ENCODE measurements at places on chromosomes 3 and 15. TPM values are rescaled to one million over a fixed set of nuclear protein-coding genes. Genes with fewer than 3 reads are reported as not detected.

- H3K27ac ChIP-seq, result no peak overlapping the region
- no peak overlapping the region for H3K4me3 ChIP-seq
- no peaks in the 10 kb centered on the region for H3K4me1 ChIP-seq
Observed at GRCh38 chr3:5616873-5617272, 429.4 kb downstream of the EDEM1 start.

- no peaks in the 10 kb centered on the region for H3K4me1 ChIP-seq
- H3K27me3 ChIP-seq, result no peaks in the 10 kb centered on the region
- DNase-seq, result no peak
Observed at GRCh38 chr3:154510780-154511179, 80.8 kb upstream of the GPR149 start.

DNA sequence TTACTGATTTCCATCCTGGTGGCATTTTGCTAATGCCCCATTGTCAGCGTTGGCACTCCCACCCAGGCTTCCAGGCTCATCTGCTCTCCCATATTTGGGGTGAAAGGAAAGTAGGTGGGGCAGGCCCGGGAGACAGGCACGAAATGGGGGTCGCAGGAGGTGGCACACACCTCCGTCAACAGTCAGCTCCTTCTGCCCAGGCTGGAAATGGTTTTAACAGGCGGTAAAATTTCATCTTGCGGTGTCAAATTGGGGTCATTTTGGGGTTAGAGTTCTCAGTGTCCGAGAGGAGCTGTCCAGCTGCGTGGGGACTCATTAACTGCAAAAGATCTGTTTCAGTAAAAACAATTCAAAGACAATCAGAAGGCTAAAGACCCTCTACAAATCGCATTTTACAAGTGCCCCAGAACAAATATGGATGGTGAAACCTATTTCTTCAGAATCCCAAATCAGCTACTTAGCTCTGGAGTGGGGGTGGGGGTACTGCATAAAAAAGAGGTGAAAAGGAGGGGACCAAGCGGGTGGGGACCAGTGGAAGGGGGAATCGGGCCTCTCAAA is 4.2 kb upstream of the MEIS2 start:
- peaks cover 57% of the 10 kb centered on the region for H3K27me3 ChIP-seq
- no peak overlapping the region for H3K4me3 ChIP-seq
- H3K36me3 ChIP-seq, result peaks cover 27% of the 10 kb centered on the region
- peaks cover 19% of the 10 kb centered on the region for H3K4me1 ChIP-seq
- DNase-seq, result no peak
- H3K27ac ChIP-seq, result no peak overlapping the region

DNA sequence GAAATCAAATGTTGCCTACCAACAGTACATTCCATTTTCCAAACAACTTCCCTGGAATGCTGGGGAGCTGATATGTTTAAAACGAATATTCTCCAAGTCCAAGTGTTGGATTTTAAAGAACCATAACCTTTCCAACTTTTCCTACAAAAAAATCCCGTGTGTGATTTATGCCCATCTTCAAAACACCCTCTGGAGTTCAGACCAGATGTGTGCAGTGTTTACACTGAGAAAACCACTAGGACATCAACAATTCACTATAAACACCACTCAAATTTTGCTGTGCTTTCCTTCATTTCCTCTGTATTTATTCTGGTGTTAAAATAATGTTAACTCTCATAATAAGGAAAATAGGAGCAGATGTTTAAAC is 2.4 kb downstream of the VGLL4 start:
- DNase-seq, result no peak
- H3K27ac ChIP-seq, result peak overlapping the region; percentile 100
- peaks cover 34% of the 10 kb centered on the region for H3K4me1 ChIP-seq
- H3K36me3 ChIP-seq, result peaks cover 5% of the 10 kb centered on the region
- no peaks in the 10 kb centered on the region for H3K27me3 ChIP-seq

GRCh38 chr15:98549741-98550140 is 98.6 kb upstream of the IGF1R start:
- H3K36me3 ChIP-seq, result no peaks in the 10 kb centered on the region
- H3K27ac ChIP-seq, result no peak overlapping the region
- peaks cover 74% of the 10 kb centered on the region for H3K27me3 ChIP-seq
- DNase-seq, result no peak
- no peak overlapping the region for H3K4me3 ChIP-seq

DNA sequence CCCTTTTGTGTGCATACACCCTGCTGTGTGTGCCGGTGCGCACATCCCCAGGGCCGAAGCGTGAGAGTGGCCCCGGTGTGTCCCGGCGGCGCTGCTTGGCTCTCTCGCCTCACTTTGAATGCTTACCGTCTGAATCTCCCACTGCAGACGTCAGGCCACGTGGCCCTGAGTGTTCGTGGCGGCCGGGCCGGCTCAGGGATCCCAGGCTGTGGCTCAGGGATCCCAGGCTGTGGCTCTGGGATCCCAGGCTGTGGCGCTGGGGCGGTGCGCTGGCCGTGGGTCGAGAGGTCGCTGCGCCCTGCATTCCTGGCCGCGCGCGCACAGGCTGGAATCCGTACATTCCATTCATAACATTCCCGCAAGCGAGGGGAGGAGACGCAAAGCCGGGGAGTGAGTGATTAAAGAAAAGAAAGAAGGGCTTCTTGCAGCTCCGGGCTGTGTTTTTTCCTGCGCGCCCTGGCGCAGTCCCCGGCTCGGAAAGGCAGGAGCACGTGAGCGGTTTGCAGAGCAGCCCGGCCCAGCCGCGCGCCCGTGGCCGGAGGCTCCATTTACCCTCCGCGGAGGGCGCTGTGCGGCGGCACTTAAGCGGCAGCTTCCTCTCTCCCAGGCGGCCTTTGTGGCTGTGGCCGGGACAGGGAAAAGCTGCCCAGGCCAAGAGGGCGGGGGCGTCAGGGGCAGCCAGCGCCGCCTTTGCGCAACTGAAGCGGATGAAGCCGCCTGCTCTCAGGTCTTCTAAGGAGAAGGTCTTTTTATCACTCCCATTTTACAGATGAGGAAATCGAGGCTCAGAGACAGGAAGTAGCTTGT is 87.0 kb upstream of the ALDH1L1 start:
- H3K27me3 ChIP-seq, result peaks cover 18% of the 10 kb centered on the region
- no peak overlapping the region for H3K27ac ChIP-seq
- no peaks in the 10 kb centered on the region for H3K4me1 ChIP-seq
- DNase-seq, result no peak
- H3K4me3 ChIP-seq, result no peak overlapping the region

- peaks cover 16% of the 10 kb centered on the region for H3K4me1 ChIP-seq
- no peaks in the 10 kb centered on the region for H3K36me3 ChIP-seq
- DNase-seq, result no peak
- H3K27ac ChIP-seq, result no peak overlapping the region
- H3K4me3 ChIP-seq, result no peak overlapping the region
Observed at GRCh38 chr3:188058569-188059184, 95.3 kb upstream of the LPP start.

DNA sequence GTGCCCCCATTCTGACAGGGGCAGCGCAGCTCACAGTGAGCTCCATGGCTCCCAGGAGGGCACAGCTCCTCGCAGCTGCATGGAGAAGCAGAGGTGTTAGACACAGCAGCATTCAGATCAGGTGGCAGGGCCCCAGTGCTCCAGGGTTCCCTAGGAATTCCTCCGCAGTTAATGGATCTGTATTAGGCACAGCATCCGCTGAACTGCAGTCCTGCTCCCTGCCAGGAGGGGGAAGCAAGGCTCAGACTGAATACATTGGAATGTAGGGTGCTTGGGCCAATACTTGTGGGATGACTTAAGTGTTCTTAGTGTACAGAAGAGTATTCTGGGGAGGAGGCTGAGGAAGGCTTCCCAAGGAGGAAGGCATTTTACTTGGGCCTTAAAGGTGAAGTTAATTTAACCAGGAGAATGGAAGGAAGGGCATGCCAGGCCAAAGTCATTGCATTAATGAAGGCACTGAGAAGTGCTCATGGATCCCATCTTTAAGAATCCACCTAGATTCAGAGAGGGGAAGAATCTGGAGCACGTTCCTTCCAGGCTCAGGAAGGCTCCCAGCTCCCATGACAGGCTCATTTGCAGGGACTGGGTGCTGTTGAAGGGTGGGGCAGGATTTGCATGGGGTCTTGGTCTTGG is 111.6 kb downstream of the RAB11A start:
- H3K27me3 ChIP-seq, result peaks cover 28% of the 10 kb centered on the region
- no peak for DNase-seq
- H3K36me3 ChIP-seq, result no peaks in the 10 kb centered on the region
- H3K4me3 ChIP-seq, result no peak overlapping the region
- no peak overlapping the region for H3K27ac ChIP-seq

DUOXA2 gene
- total RNA-seq, result not detected

CX3CR1 gene
- total RNA-seq, result 5.8 TPM

CAMP gene
- not detected for total RNA-seq

PLCH1 gene
- total RNA-seq, result 0.24 TPM
